GM13976 (cell line): ENCODE measurements at places on chromosomes 6 and 20.

GRCh38 chr6:149052350-149053106 is 265.0 kb upstream of the TAB2 start:
- DNase-seq: no peak

GRCh38 chr20:19259141-19259591 is 46.7 kb downstream of the SLC24A3 start:
- no peak for DNase-seq

DNA sequence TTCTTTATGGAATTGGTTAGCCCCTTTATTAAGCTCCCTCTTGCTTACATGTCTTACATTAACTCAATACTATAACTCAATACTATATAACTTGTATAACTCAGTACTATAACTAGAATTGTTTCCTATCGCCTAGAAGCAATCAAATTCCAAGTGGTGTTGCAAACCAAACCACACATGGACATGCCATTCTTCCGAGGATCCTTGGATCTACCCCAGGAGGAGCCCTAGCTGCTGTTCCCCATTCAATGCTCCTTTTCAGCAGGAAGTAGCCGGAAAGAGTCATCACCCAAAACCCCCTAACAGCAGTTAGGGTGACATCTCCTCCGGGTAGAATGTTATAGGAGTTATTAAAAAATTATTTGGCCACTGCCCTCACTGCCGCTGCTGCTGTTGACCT is 40.5 kb downstream of the PLN start:
- no peak for DNase-seq

GRCh38 chr20:58287638-58288037 is 21.9 kb upstream of the RAB22A start:
- no peak for DNase-seq

- no peak for DNase-seq
Measured at GRCh38 chr6:27321901-27322300, 9.8 kb upstream of the POM121L2 start.

DNA sequence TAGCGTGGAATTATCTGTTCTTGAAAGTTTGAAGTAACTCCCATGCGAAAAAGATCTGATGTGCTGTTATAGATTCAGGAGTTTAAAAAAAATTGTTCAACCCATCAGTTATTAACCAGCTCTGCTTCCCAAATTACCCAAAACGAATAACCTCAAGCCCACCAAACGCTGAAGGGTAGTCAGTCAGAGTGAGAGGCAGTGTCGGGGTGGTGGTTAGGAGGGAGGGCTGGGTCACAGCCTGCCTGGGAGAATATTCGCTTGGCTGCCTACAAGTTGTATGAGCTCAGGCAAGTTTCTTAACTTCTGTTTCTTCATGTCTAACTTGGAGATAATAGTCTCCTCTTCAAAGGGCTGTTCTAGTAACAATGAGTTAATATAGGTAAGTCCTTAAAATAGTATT is 114.6 kb downstream of the JPH2 start:
- no peak for DNase-seq

- DNase-seq: no peak
Measured at GRCh38 chr20:12965212-12965869, 43.4 kb upstream of the SPTLC3 start.

DNA sequence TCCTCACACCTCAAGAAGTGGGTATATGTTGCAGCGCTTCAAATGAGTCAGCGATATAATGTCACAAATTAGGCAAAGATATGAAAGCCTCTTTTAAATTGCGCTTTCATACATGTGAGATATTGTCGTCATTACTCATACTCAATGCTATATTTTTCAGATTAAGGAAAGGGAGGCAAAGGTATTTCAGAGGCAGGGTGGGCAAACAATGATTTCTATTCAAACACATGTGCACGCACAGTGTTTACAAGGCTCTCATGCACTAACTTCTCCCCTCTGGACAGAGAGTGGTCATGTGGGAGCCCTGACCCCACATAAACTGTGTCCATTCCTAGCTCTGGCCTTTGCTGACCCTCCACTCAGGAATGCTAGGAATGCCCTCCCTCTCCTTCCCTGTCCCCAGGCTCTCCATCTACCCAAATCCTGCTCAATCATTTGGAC is 112.1 kb upstream of the TMEM170B start:
- DNase-seq: no peak

GRCh38 chr6:54892831-54893230 is 46.3 kb downstream of the FAM83B start:
- DNase-seq: no peak

DNA sequence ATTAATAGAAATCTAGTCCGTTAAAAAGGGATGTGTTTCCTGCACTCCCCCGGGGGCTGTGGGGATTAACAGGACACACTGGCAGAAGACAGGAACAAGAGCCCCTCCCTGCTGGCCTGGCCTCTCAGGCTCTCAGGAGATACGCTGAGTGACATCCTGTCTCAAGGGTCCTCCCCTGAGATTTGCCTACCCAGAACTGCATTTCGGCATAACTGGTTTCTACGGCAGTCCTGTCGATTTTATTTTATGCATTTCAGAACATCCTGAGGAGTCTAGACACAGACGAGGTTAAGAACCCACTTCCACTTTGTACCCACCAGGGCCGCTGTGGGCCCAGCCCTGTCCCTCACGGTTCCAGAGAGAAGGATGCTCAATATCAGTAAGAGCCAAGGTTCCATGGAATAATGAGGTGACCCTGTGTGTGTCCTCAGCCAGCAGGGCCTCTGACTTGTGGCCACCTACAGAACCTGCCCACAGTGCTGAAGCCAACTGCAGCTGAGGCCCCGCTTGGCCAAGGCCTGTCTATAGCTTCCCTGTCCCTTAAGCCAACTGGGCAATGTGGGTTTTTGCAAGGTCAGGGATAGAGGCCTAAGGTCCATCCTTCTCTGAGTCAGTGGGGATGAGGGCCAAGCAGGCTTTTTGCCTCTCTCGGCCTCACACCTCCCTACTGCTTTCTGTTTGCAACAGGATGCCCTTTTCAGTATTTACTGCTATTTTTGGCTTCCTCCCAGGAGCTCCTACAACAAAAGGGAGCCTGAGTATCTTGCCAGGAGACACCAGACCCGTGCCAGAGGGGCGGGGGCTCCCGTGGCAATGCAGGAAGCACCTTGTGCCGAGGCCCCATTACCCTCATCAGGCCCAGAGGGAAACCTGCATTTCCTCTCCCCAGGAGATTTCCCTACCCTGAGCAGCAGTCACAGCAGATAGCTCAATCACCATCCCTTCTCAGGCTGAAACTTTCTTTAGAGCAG is 14.7 kb downstream of the UQCC2 start:
- DNase-seq: peak; percentile 70

GRCh38 chr6:104134876-104135275 is 724.8 kb downstream of the HACE1 start:
- DNase-seq: no peak

- DNase-seq: no peak
Measured at GRCh38 chr20:15616626-15617025, 956.6 kb downstream of the KIF16B start.
